ENCODE measurements at places on chromosomes 5 and 9.

GRCh38 chr5:59716029-59716428 is 177.5 kb downstream of the PDE4D start:
- DNase-seq = no peak

DNA sequence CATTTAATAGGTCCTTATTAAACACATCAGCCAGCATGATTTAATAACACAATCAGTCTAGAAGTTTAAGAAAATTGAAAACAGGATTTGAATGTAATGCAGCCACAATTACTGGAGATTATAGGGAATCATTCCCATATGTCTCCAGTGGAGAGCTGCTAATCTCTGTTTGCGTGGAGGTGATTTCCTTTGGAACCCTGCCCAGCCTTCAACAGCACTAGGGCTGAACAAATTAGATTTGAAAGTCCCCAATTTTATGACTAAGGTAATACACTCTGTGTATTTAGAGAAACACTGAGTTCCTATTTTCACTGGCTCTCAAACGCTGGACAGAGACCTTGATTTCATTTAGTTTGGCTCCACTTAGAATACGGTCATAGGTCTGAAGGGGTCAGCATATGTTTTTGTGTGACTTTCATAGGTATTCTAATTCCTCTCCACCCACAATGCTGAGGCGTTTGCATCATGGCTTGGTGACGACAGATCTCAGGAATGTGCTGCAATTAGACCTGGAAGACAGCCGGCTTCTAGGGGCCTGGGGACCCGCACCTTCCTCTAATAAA is 508.3 kb downstream of the EBF1 start:
- DNase-seq = no peak

GRCh38 chr5:85921590-85921989 is 696.2 kb upstream of the COX7C start:
- DNase-seq = no peak

DNA sequence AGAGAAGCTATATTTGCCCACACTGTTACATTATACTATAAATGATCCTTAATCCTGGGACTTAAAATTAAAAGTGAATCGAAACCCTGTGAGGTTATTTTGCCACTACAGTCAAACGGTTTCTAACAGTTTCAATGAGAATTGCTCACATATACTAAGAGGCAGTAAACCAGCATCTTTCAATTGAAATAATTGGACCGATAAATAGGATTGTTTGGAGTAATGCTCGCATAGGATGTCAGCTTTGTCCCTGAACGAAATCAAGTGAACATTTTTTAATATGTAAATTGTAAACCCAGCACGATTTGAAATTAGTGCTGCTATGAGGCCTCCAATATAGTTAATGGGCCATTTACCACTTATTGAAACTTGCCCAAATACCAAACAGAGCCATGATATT is 60.5 kb downstream of the ELAVL2 start:
- DNase-seq = no peak

DNA sequence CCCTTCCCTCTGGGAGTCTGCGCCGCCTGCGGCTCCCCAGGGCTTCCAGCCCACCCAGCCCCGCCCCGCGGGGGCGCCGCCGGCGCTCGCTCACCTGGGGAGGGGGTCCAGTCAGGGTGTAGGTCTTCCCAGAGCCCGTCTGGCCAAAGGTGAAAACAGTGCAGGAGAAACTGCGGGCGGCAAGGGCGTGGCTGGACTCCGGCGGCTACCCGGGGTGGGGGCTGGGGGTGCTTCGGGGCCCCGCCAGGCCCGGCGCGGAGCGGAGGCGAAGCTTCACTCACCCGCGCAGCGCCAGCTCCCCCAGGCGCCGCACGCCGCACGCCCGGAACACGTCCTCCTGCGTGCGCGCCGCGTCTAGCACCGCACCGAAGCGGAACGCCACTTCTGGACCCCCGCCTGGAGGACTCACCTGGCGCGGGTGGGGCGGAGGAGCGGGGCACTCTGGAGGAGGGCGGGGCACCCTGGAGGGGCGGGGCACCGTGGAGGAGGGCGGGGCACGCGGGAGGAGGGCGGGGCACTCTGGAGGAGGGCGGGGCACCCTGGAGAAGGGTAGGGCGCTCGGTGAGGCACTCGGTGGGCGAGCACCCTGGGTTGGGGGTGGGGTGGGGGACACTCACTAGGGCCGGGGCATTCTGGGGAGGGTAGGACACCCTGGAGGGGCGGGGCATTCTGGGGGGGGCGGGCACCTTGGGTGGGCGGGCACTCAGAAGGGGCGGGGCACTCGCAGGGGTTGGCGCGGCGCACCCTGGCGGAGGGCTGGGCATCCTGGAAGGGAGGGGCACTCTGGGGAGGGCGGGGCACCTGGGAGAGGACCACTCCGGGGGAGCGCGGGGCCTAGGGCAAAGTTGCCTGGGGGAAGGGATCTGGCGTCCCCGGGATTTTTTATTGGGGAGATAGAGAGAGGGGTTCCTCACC is 814 bp downstream of the KIF12 start:
- peak; percentile 66 for DNase-seq

- DNase-seq = no peak
These were observed 91.3 kb upstream of the ZNF366 start for GRCh38 chr5:72598401-72599064.

- no peak for DNase-seq
These were observed 272.5 kb upstream of the IRX1 start for GRCh38 chr5:3323144-3323543.

GRCh38 chr9:33465596-33466564 is 7.8 kb downstream of the NOL6 start:
- DNase-seq = peak; percentile 42

GRCh38 chr5:135449644-135450043 is 2.5 kb upstream of the DCANP1 start:
- no peak for DNase-seq

DNA sequence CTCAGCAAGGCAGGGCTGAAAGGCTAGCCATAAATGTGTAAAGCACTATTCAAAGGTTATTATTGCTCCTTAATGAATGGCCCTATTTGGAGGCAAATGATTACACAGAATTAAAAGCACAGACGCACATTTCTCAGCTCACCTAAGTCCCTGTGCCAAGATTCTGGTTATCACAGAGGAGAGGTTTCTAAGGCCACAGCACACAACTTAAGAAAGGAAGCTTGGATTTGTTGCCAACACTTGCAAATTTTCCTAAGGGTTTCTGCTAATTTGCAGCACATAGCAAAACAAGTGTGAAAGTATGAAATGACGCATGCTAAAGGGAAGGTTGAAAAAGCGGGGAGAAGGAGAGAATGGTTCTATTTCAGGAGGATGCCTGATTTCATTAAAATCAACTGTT is 834.1 kb upstream of the C9orf72 start:
- DNase-seq = no peak

GRCh38 chr5:178769617-178770260 is 39.3 kb upstream of the ZNF354A start:
- DNase-seq = no peak

DNA sequence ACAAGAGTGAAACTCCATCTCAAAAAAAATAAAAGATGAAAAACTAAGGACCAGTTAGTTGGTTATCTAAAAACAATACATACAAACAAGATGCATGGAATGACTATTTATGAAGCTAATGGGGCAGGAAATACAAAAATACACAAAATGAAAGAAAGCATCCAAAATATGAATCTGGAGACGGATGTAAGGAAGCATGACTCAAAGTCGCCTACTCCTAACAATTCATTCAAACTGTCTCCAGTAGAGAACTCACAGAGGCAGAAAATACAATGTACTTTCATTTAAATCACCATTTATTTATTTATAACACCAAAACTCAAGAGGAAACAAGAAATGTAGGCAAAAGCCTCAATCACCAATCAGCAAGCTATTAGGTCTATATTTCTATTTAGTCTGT is 68.4 kb downstream of the SCAI start:
- no peak for DNase-seq

- no peak for DNase-seq
These were observed 4.3 kb downstream of the RAI14 start for GRCh38 chr5:34660444-34660843.

DNA sequence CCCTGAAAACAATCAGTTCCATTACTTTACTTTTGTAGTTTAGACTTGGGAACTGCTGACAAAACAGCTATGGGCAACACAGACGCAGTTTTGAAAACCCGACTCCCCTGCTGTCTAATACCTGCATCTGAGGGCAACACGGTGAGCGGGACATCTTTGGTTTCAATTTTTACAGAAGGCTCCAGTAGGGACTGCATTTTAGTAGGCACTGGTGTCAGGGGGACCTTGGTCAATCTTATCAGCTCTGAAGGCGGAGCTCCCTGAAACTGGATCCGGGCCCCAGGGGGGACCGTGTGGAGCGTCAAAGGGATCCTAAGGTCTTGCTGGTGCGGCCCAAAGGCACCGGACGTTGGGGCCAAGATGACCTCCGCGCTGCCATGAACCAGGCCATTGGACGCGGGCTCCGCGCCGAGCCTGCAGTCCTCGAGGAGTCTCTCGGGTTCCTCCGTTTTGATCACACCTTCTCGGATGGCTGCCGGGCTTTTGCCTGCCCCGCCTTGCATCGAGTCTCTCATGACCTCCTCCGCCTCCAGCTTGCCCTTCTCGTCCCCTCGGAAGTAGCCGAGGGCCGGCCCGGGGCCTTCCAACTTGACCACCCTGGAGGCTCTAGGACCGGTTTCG is 1.1 kb downstream of the SOX30 start:
- DNase-seq = no peak

GRCh38 chr5:24643880-24644279 is 898 bp downstream of the CDH10 start:
- no peak for DNase-seq

DNA sequence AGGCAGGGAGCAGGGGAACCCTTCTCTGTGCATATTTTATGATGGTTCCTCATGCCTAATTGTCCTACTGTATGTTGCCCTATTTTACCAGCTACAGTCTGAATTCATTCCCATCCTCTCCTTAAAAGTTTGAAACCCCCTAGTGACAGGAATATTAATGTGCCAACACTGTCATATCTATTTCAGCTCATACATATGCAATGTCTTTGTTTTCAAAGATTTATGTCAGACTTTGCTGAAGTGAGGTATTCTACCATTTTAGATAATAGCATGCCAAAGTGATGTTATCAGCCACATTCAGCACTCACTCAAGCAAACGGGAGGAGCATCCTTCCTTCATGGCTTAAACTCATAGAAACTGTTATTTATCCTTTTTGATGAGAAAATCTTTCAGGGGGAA is 696.5 kb downstream of the NR2F1-AS1 start:
- no peak for DNase-seq

DNA sequence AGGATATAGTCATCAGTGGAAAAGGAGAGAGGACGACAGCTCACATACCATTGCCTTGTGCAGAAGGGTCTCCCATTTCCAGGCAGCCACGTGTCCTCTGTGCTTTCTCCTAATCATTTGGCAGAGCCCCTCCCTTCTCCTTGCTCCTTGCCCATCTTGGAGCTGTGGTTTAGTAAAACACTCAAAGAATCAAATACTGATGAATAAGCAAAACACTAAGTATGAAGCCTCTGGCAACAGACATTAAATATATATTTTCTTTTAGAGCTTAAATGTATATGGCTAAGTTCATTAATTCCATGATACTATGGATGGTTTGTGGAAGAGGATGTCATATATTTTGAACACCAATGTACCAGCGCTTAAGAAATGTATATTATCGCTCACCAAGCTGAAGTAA is 278.5 kb downstream of the SAXO1 start:
- no peak for DNase-seq

DNA sequence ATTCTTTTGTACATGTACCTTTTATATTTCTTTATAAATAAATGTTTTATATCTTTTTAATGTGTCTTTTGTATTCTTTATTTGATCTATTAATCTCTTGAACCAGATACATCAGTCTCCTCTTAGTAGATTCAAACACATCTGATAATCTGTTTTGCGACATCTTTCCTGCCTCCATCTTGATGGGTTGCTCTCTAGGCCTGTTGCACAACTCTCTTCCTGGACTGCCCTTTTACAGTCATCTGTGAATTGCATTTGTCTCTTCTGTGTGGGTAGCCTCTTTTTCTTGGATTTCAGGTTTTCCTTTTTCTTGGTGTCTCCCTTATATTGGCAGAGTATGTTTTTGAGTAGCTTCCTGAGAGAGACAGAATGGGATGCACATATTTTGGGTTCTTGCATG is 6.2 kb downstream of the ZFYVE16 start:
- DNase-seq = no peak

DNA sequence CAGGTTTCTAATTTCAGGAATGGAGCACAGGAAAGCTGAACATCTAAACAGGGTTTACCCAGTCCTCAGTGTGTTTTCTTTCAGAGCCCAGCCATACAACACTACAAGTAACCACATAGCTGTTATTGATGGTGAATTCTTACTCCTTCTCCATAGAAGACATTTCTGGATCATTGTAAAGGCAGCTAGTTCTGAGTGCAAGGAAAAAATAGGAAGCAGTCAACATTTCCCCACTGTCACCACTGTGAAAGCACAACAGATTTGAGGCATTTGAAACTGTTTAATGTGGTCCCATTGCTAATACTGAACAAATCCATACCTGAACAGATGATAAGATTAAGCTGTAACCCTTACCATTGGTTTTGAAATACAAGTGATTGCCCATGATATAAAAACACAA is 145.0 kb upstream of the PCA3 start:
- DNase-seq = no peak

DNA sequence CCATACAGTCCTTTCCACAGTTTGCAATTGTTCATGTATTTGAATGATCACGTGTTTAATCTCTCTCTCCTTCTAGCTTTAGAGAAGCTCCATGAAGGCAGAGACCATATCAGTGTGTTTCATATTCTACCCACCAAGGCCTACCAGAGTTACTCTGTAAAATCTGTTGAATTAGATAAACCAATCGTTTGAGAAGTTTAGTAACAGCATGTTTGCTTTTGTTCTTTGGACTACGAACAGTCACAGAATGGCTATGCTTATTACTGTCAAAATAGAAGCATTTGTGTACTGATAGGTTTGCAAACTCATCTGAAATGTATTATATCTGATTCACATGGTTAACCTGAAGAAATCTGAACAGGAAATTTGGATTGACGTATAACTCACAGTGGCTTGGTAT is 93.8 kb downstream of the ITGA1 start:
- DNase-seq = no peak

DNA sequence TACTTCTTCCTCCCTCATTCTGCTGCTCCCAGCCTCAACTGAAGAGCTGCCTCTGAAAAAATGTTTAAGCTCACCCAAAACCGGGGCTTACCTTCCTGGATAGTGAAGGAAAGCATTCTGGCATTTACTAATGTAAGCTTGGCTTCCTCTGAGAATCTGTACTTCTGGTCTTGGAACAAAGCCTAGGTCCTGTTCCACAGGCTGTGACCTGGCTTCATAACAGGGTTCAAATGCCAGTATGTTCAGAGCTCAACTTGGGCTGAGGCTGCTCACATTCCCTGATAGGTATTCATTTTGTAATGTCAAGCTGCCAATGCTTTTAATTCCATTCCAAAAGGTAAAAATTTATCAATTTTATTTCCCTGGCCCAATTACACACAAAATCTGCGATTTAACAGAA is 411.7 kb upstream of the KCNN2 start:
- no peak for DNase-seq

- DNase-seq = no peak
These were observed 44.6 kb downstream of the ADAMTS2 start for GRCh38 chr5:179300581-179301180.
